ENCODE measurements at places on chromosomes 3 and 15. TPM values are rescaled to one million over a fixed set of nuclear protein-coding genes. Genes with fewer than 3 reads are reported as not detected.

DNA sequence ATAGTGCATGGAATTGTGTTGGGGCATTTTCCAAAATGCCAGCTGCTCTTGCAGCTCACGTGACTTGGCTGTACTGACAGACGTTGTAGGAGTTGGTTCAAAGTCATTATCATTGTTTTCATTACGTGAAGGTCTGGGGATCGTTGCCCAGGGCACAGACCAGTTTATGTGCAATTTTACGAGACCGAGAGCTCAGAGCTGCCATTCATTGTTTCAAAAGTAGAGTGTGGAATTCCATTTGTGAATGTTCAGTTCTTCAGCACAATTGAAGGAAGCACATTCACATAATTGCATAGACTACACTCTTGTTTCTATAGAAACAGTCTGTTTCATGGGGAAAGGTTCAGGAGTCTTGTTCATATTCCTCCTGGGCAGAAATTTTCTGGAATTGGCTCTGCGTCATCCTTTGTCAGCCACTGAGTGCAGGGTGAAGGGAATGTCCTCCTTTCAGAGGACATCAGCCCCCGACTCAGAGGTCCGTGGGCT is 54.5 kb downstream of the GABRG3 start:
- H3K36me3 ChIP-seq: no peaks in the 10 kb centered on the region
- no peak overlapping the region for H3K4me3 ChIP-seq
- peaks cover 8% of the 10 kb centered on the region for H3K4me1 ChIP-seq
- no peak for DNase-seq
- H3K27me3 ChIP-seq: no peaks in the 10 kb centered on the region

GRCh38 chr3:62605413-62606068 is 232.2 kb upstream of the FEZF2 start:
- no peaks in the 10 kb centered on the region for H3K36me3 ChIP-seq
- H3K27me3 ChIP-seq: no peaks in the 10 kb centered on the region
- H3K27ac ChIP-seq: no peak overlapping the region
- H3K4me1 ChIP-seq: no peaks in the 10 kb centered on the region
- no peak for DNase-seq
- no peak overlapping the region for H3K4me3 ChIP-seq

Gene RAD51
- 42.4 TPM for total RNA-seq

Gene SI
- not detected for total RNA-seq

Gene AGBL1
- total RNA-seq: not detected

GRCh38 chr3:194223951-194224350 is 88.0 kb downstream of the HES1 start:
- H3K27ac ChIP-seq: no peak overlapping the region
- no peaks in the 10 kb centered on the region for H3K27me3 ChIP-seq
- DNase-seq: no peak
- H3K4me1 ChIP-seq: no peaks in the 10 kb centered on the region
- no peak overlapping the region for H3K4me3 ChIP-seq

DNA sequence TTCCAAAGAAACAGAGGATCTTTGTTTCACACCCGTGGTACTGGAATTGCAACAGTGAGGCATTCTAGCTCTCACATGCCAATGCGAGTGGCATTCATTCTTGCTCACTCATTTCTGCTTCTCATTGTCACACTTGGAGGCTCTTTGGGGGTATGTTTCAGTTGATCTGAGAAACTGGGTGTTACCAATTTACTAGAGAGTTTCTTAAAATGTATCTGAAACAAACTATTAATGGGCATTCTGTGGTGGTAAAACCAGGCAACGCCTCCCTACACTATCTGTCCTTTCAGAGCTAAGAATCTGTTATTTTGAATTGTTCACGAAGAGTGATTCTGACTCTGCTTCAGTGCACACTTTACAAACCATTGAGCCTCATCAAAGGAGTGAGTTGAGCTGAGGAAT is 140.6 kb upstream of the BHLHE40 start:
- no peaks in the 10 kb centered on the region for H3K4me1 ChIP-seq
- no peaks in the 10 kb centered on the region for H3K27me3 ChIP-seq
- no peak overlapping the region for H3K27ac ChIP-seq
- no peaks in the 10 kb centered on the region for H3K36me3 ChIP-seq
- no peak overlapping the region for H3K4me3 ChIP-seq
- no peak for DNase-seq

GRCh38 chr15:63353887-63354286 is 27.8 kb downstream of the CA12 start:
- H3K4me3 ChIP-seq: no peak overlapping the region
- H3K27ac ChIP-seq: no peak overlapping the region
- H3K27me3 ChIP-seq: no peaks in the 10 kb centered on the region
- H3K36me3 ChIP-seq: no peaks in the 10 kb centered on the region
- H3K4me1 ChIP-seq: no peaks in the 10 kb centered on the region

- H3K4me3 ChIP-seq: no peak overlapping the region
- DNase-seq: no peak
- H3K27ac ChIP-seq: no peak overlapping the region
- H3K4me1 ChIP-seq: peaks cover 7% of the 10 kb centered on the region
- H3K27me3 ChIP-seq: no peaks in the 10 kb centered on the region
Measured at GRCh38 chr3:41205591-41205990, 6.3 kb downstream of the CTNNB1 start.

Gene HTR3E
- not detected for total RNA-seq

GRCh38 chr15:71112429-71112828 is 2.8 kb upstream of the THSD4 start:
- no peaks in the 10 kb centered on the region for H3K36me3 ChIP-seq
- no peak overlapping the region for H3K27ac ChIP-seq
- no peak for DNase-seq
- H3K27me3 ChIP-seq: peaks cover 9% of the 10 kb centered on the region

DNA sequence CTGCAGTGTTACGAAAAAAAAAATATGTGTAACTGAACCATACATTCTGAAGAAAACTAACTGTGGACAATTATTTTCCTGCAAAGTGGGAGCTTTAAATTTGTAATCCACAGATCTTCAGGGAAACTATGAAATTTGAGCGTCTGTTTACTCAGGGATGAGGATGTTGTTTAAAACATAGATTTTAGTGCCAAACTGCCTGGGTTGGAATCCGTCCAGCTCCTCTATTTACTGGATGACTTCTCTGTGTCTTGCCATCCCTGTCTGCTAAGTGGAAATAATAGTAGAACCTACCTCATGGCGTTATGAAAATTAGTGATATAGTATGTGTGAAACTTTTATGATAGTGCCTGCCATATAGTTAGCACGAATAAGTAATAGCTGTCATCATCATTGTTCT is 666.5 kb downstream of the SQOR start:
- H3K27ac ChIP-seq: no peak overlapping the region
- no peak overlapping the region for H3K4me3 ChIP-seq
- no peaks in the 10 kb centered on the region for H3K4me1 ChIP-seq
- DNase-seq: no peak
- H3K27me3 ChIP-seq: no peaks in the 10 kb centered on the region
- no peaks in the 10 kb centered on the region for H3K36me3 ChIP-seq
